ENCODE measurements at places on chromosomes 16 and 17.

DNA sequence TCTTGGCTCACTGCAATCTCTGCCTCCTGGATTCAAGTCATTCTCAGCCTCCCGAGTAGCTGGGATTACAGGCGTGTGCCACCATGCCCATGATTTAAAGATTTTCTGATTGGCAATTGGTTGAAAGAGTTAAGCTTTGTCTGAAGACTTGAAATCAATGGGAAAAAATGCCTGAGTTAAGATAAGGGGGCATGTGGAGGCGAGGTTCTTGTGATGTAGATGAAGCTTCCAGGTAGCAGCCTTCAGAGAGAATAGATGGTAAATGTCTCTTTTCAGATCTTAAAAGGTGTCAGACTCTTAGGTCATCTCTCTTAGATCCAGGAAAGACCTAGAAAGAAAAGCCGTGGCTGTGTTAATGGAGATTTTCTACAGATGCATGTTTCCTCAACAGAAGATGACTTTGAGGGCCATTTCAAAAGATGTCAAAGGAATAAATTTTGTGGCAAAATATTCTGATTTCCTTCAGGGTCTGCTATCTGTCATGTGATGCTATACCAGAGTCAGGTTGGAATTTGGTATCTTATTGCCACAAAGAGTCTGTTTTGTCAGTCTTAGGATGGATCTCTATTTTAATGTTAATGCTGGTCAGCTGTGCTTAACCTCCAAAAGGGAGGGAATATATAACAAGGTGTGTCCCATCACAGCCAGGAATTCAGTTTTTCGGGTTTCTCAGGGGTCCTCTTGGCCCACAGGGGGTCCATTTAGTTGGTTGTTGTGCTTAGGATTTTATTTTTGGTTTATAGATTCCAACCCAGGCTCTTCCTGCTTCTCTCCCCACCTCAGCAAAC is 58.3 kb upstream of the AKTIP start:
- DNase-seq = no peak

DNA sequence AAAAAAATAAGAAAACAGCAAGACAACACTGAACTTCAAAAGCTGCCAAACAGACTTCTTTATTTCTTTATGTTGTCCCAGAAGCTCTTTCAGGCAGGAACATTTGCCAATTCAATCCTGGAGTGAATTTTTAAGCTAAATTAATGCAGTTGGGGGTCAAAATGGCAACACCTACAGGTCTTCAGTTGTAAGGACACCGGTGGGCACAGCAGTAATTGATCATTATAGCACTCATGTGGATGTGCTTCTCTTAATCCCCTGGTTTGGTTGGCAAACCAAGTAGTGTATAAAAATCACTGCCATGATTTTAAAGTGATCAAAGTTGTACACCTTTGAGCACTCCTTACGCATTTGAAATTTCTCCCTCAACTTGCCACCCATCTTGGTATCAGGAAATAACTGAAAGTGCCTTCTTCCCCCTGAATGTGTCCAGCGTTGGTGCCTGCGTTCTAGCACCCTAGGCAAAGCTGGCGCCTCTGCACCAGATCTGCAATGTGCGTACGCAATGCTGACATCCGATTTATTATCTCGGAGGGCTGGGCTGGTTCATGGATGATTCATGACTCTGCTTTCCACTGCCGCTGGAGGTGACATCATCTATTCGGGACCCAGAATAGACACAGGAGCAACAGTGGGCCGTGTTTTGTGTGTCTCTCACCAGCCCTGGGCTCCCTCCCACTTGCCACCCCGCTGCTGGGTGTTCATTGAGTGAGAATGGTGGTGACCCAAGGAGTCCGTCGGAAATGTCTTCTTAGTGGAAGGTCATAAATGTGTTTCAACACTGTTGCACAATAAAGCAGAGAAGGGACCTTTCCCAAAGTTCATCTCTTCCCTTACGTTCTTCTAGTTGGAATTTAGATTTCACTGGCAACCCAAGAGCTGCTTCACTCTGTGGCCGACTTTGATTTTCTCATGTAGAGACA is 203.4 kb downstream of the CCDC182 start:
- DNase-seq = peak; percentile 83

- DNase-seq = no peak
Measured at GRCh38 chr16:10107081-10107480, 75.1 kb downstream of the GRIN2A start.

DNA sequence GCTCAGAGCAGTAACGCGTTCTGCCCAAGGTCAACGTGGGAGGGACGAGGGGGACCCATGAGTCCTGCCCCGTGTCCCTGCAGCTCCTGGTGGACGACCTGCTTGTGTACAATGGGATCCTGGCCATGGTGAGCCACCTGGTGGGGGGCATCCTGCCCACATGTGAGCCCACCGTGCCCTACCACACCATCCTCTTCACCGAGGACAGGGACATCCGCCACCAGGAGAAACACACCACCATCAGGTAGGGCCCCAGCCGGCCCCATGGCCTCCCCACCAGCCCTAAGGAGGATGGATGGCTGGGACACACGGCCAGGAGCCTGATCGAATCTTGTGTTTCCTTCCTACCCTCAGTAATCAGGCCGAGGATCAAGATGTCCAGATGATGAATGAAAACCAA is 227.6 kb downstream of the KATNIP start:
- no peak for DNase-seq

DNA sequence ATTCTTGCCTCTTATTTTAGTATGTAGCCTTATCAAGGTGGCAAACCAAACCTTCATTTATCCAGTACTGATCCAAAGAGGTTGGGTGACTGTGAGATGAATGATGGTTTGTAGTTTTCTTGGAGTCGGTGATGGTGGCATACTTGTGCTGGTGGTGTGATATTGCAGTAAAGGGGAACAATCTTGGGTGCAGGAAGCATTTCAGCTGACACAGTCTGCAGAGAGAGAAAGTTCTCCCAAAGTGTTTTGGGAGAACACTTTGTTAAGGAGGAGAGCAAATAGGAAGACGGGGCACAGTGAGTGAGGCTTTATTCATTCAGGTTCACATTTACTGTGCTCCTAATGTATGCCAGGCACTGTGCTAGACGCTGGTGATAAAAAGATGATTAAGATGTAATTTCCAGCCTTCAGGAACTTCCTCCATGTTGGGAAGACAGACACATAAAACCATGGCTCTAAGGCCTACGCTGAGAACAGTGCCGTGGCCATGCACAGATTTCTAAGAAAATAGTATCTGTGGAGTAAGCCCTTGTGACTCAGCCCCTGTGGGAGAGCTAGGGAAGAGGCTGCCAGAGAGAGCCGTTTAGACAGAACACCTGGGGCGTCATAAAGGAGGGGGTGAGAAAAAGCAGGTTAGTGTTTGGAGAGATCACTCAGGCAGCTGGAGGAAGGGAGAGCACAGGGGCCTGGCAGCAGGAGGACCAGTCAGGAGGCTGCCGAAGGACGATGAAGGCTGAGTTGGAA is 13.8 kb downstream of the HEATR3 start:
- DNase-seq = no peak

DNA sequence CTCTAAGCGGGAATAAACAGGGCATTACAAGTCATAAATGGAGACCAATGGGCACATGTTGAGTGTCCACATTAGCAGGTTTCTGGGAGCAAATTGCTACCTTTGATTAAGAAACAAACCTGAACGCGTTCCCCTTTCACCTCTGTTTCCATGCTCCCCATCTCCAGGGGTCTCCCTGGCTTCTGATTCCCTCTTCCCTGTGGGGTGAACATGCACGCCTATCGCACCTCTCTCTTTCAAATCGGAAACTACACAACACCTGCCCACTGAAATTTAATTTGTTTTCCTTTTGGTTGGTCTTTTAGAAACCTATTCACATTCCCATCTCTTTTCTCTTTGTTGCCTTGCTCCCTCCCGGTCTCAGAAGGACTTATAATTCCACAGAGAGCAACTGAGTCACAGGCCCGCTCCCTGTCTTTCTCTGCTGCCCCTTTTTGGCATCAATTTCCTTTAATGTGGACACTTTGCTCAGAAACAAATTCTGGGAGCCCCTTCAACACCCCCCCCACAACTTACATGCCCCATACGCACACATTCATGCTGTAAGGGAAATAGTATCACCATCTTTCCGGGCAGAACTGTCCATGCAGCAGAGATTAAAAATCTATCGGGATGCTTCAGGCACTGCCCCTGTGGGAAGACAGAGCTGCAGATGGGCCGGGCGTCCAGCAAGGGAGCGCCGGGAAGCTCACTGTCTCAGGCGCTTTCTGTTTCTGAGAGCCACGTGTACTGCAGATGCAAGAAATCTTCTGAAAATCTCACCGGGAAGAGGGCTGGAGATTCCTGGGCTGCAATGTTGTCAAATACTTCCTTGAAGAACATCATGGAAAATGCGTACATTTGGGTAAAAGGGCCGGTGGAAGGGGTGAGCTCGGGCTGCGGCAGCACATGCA is 7.2 kb upstream of the FOXF1 start:
- DNase-seq = no peak

GRCh38 chr16:20760346-20760745 is 3.5 kb upstream of the ACSM3 start:
- DNase-seq = no peak

- no peak for DNase-seq
Measured at GRCh38 chr17:5785867-5786509, 201.7 kb upstream of the NLRP1 start.

- no peak for DNase-seq
Measured at GRCh38 chr17:76843703-76844484, 24.3 kb upstream of the MGAT5B start.

GRCh38 chr17:45282683-45283644 is 21.1 kb upstream of the SPATA32 start:
- no peak for DNase-seq

DNA sequence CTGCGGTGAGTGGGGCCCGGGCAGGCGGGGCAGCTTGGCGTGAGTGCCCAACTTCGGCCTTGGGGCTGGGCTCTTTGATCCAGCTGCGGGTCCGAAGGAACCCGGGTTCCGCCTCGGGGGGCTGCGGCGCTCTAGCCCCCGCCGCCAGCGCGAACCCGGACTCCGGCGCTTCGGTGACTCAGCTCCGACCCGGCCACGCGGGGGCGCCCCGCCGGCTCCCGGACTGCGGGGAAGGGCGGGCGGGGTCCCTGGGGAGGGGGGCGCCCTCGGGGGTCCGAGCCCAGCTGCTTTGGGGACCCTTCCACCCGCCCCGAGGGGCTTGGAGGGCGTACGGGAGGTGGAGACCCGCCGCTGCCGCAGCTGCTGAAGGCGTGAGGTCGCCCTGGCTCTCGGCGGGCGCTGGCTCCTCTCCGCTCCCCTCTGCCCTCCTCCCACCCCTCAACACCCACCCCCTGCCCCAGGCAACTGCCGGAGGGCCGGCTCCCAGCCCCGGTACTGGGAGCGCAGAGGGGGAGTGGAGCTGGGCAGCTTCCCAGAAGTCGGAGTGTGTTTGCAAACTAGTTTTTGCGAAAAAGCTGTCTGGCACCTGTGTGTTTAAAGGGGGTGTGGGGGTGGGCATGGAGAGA is 516 bp downstream of the CPNE2 start:
- peak; percentile 55 for DNase-seq

DNA sequence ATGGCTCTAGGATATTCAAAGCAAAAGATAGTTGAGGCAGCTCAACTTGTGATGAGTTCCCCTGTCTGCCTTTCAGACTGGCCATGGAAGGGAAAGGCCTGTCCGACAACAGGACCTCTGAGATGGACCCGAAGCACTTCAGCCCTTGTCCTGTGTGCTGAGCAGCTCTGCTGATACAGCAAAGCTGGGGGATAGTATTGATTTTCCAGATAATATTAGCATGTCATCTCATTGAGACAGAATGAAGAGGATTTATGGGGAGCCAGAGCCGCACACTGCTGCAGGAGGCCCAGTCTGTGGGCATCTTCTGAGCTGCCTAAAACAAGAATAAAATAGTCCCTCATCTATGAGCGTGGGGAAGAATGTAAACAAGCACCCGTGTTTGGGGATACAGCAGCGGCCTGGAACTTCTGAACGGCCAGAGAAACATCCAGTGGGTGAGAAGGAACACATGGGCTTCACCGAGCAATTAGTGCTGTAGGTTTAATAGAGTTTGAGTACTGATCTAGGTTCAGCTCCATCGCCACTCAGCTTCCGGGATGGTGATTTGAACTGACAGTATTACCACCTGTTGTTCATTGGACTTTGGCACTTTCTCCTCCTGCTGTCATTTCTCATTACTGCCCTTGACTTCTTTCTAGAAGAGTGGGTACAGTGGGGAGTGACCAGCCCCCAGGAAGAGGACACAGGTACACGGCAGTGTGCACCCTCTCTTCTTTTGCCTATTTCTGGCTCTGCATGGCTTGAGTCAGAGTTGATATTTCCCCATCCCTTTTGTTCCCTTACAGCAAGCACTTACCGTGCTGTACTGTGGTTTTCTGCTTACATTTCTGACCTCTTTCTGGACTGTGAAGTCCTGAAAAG is 96.5 kb upstream of the TBX2 start:
- DNase-seq = no peak

GRCh38 chr17:1478418-1478817 is 14.1 kb downstream of the MYO1C start:
- no peak for DNase-seq

- DNase-seq = no peak
Measured at GRCh38 chr17:50944902-50945720, 79.0 kb upstream of the TOB1 start.

DNA sequence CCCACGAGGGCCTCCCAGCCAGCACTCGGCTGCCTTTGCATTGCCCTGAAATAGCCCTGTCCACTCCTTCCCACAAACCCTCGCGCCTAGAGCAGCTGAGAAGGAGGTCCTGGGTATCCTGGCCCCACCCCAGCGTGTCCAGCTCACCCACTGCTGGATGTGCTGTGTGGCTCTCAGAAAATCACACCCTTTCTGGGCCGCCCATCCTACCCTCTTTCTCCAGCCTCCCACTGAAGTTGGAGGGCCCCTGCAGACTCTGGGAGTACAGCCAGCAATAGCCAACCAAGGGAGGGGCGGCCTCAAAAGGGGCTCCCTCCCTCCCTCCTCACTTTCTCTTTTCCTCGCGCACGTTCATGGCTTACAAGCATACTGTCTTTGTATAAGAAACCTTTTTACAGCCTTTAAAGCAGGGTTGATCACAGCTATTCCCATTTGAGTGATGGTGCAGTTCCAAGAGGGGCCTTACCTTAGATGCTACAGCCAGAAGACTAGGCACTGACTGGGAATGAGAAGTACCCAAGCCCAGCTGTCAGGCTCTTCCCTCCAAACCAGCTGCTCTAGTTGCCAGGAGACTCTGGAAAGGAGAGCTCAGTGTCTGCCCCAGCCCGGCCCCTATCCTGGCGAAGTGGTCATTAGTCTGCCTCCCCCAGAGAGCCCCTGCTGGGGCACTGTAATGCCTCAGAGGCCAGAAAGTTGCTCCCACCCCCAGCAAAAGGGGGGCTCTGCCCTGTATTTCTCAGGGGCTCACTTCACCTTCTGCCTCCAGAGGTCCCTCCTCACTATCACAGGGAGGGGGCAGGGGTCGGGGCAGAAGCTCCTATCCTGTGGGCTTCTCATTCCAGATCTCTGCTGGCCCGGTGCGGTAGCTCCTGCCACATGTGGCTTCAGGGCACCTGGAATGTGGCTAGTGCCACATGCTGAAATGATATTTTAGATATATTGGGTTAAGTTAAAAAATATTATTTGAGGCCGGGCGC is 38.1 kb downstream of the DCAKD start:
- no peak for DNase-seq

- DNase-seq = no peak
Measured at GRCh38 chr17:64289741-64290141, 26.7 kb upstream of the TEX2 start.

DNA sequence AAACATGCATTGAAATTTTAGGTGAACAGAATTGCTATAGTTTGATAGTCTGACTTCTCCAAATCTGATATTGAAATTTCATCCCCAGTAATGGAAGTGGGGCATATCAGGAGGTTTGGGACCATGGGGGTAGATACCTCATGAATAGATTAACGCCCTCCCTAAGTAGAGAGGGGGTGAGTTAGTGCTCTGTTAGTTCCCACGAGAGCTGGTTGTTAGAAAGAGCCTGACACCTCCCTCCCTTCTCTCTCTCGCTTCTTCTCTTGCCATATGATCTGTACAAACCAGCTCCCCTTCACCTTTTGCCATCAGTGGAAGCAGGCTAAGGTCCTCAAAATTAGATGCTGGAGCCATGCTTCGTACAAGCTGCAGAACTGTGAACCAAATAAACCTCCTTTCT is 78.8 kb downstream of the BRIP1 start:
- no peak for DNase-seq
